ENCODE measurements at places on chromosomes 4 and X. TPM values are rescaled to one million over a fixed set of nuclear protein-coding genes. Genes with fewer than 3 reads are reported as not detected.

SPIN2A gene
- 0.76 TPM for total RNA-seq

TMSB15A gene
- total RNA-seq: 6.7 TPM

FANCB gene
- 7.9 TPM for total RNA-seq

DGKK gene
- not detected for total RNA-seq

GRIA3 gene
- not detected for total RNA-seq

CNKSR2 gene
- 0.48 TPM for total RNA-seq

Measured in endothelial cell of umbilical vein (primary cell).